ENCODE measurements at places on chromosomes 3 and 15.

DNA sequence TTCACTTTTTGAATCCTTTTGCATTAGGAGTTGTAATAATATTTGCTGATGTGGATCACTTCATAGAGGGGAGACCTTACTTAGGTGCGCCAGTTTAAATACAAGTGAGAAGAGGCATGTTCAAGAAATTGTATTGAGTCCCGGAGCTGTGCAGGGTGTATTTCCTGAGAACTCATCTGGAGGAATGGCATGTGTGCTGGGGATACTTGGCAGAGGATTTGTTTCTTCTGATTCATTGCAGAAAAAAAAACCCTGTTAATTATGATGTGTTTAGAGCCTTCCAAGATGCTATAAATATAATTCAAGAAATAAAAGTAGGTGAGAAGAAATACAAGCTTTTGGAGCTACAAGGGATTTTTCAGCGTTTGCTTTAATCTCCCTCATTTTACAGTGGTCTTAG is 97.6 kb downstream of the TPRG1 start:
- no peak for DNase-seq
- H3K27me3 ChIP-seq: no peaks in the 10 kb centered on the region
- no peak overlapping the region for H3K4me3 ChIP-seq
- peaks cover 13% of the 10 kb centered on the region for H3K4me1 ChIP-seq
- H3K27ac ChIP-seq: no peak overlapping the region
- no peaks in the 10 kb centered on the region for H3K36me3 ChIP-seq

GRCh38 chr3:83738202-83738601 is 1220.6 kb upstream of the CADM2 start:
- no peaks in the 10 kb centered on the region for H3K27me3 ChIP-seq
- DNase-seq: no peak
- H3K4me3 ChIP-seq: no peak overlapping the region
- no peaks in the 10 kb centered on the region for H3K36me3 ChIP-seq

DNA sequence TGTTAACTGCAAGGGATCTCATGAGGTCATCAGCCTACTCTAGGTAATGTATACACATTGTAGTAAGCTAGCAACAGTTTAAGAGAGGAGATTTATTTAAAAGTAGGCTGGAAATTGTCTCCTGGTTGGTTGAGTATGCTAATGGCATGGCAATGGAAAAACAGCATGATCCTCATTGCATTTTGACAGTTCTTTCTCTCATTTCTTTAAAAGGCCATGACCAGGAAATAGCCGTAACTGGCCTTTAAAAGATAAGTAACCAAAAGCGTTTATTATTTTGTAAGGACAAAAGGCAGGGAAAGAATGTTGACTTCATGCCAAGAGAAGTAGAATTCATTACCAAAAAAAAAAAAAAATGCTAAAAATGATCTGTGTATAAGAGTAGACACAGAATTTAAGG is 310.3 kb downstream of the FGF12 start:
- H3K27me3 ChIP-seq: no peaks in the 10 kb centered on the region
- H3K27ac ChIP-seq: no peak overlapping the region
- DNase-seq: no peak
- H3K36me3 ChIP-seq: no peaks in the 10 kb centered on the region
- H3K4me1 ChIP-seq: no peaks in the 10 kb centered on the region

DNA sequence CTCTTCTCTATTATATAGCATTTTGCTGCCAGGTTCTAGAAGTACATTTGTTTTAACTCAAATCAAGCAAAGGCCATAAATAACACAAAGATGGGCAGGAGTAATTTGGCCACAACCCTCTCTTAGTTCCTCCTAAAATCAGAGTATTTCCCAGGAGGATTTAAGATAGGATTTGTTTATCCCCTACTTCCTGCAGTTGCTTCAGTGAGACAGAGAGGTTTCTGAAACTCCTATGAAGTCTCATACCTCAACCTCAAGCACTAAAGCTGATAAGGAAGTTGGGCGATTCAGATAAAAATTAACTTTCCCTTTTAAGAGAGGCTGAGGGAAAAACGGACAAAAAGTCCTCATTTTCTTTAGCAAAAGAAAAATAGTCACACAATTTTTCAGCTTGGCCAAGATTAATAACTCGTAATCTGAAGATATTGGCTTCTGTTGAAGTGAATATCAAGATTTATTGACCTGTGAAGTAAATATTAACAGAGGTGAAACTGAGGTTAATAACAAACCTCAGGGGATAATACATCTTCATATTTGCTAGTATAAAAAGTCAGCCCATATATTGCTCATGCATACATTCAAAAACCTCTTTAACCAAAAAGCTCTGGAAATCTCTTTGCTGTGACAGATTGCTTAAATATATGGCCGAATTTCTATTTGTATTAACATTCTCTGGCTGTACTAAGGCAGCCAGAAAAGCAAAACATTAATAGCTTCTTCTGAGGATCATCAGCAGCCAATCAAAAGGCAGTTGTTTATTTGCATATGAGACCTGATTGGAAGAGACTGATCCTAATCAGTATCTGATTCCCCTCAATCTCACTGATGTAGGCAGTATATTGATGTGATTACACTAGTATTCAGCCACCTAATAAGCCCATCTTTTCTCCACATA is 90.6 kb upstream of the GADL1 start:
- no peak overlapping the region for H3K27ac ChIP-seq
- DNase-seq: no peak
- H3K4me1 ChIP-seq: no peaks in the 10 kb centered on the region
- H3K36me3 ChIP-seq: no peaks in the 10 kb centered on the region
- H3K27me3 ChIP-seq: no peaks in the 10 kb centered on the region

GRCh38 chr3:115052906-115053305 is 94.2 kb downstream of the ZBTB20 start:
- no peak overlapping the region for H3K4me3 ChIP-seq
- no peak for DNase-seq
- H3K27ac ChIP-seq: no peak overlapping the region
- peaks cover 4% of the 10 kb centered on the region for H3K36me3 ChIP-seq

Data from activated naive CD4-positive, alpha-beta T cell treated with anti-CD3 and anti-CD28 coated beads for 36 hours (primary cell).